ENCODE measurements at places on chromosomes 3 and 15.

DNA sequence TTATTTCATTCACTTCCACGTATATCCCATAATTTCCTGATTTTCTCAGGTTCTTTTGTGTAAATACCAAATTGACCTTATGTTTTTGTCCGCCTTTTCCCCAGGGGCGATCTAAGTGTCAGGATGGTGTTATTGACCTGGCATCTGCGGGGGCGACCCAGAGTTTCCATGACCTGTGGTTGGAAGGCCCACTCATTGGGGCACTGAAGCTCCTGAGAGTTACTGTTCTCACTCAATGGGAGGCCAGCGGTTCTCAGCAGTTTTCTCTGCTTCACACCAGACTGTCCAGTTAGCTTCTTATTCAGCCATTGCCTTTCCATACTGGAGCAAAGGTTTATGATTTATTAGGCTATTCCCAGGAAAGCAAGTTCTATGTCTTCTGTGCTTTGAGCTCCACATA lies 53.3 kb downstream of the B3GALNT1 start:
- no peak for DNase-seq

GRCh38 chr15:98717942-98718341 lies 69.6 kb downstream of the IGF1R start:
- DNase-seq: no peak

DNA sequence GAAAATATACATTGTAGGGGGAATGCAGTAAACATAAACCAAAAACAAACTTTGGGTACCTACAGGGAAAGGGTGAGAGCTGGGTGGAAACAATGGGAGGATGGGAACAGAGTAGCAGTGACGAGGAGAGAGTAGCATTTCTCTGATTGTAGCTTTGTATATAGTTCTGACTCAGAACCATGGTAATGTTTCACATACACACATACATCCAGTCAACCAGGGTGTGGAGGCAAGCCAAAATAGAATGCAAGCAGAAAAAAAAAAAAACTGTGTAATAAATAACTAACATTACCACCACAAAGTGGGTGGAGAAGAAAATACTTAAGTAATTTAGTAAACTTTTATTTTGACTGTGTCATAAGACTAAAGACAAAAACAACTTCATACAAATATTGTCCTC lies 27.2 kb downstream of the BCL2A1 start:
- DNase-seq: peak; percentile 23

GRCh38 chr15:81155375-81156218 lies 21.5 kb downstream of the CFAP161 start:
- peak; percentile 22 for DNase-seq

DNA sequence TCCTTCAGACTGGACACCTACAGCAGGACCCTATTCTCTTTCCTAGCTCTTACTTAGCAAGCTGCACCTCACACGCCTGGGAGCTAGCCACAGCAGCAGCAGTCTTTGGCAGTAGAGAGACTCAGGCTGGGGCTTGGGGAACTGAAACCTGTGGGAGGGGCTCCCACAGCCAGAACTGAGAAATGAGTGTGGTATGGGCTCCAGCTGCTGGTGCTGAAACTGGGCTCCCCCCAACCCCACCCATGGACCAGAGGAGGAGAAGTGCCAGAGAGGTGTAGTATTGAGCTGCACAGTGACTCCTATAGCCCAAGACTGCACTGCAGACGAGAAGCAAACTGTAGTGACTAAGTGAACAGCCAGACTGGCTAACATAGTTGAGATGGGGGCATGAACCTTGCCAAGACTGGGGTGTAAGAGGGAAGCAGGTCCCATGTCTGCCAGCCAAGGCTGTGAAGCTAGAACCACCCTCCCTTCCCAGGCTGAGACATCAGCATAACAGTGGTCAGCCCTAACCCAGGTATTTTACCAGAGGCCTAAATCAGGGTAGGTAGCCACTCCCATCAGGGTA lies 62.5 kb downstream of the MYO5A start:
- no peak for DNase-seq

GRCh38 chr3:48679411-48680391 lies 6.0 kb downstream of the NCKIPSD start:
- no peak for DNase-seq

- no peak for DNase-seq
These were observed 6.2 kb downstream of the CORO2B start for GRCh38 chr15:68584756-68585573.

DNA sequence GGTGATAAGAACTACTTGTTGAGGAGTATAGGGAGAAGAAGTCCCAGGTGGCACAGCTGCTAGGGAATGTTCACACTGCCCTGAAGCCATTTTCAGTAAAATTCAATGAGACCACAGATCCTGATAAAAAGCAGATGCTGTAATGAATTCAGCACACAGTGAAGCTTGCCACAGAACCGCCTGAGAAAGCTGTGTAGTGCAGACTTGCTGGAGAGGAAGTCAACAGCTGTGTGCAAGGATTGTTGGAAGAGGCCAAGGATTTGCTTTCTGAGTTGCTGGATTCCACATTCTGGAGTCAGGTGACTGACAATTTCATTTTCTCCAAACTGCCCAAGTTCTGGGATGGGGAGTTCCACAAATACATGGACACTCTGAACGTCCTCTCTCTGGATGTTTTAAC lies 70.9 kb downstream of the ANP32A start:
- no peak for DNase-seq

DNA sequence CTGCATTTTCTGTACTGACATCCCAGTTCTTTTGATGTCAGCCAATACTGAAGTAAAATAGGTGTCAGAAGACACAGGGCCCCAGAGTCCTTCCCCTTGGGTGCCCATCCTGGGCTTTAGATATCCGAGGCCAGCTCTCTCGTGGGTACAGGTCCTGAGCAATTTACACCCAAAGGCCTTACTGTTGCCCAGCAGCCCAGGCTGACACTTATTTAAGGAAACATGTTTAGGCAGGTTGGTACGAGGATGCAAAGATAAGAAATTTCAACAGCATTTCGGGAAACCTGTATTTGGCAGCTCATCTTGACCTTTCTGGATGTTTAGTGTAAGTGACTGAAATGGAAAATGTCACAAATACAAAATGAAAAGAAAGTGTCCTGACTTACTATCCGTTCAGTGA lies 130.0 kb upstream of the IL12A start:
- no peak for DNase-seq

- no peak for DNase-seq
These were observed 7.5 kb upstream of the FAN1 start for GRCh38 chr15:30896211-30896606.

GRCh38 chr3:128497305-128498126 lies 4.5 kb upstream of the GATA2 start:
- DNase-seq: no peak

DNA sequence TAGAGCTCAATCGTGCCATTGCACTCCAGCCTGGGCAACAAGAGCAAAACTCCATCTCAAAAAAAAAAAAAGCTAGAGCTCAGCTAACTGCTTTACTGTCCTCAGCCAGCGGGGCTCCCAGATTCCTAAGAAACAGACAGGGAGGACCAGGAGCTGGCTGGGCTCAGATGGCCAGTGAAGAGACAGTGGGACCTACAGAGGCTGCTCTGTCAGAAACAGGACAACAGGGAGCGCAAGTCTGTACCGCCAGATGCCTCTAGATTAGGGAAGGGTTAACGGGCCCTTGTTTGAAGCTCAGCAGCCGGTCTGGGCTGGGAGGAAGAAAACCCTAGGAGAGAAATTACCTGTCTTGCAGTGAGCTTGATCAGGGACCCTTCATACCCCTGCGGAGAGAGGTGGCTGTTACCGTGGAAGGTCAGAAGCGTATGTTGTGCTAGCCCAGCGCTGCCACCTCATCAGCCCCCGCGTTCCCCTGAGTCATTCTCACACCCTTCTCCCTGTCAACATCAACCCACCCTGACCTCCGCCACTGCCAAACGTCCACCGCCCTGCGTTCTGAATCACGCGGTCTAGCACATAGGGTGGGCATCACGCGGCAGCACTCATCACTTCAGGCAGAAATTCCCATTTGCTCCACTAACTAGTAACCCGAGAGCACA lies 25.3 kb downstream of the RBPMS2 start:
- DNase-seq: peak; percentile 54

DNA sequence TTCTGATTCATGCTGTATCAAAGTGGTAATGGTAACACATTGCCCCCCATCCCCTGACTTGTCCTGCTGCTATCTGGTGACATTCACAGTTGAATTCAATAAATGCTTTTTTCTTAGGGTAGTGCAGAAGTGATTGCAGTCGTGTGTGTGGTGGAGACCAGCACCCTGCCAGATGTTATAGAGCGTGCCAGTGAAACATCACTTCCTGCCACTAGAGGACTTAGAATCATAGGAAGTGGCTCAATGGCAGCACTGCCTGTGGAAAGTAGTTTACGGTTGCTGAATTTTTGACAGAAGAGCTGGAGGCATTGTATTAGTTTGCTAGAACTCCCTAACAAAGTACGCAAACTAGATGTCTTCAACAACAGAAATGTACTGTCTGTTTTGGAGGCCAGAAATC lies 37.4 kb upstream of the P2RY12 start:
- DNase-seq: no peak

DNA sequence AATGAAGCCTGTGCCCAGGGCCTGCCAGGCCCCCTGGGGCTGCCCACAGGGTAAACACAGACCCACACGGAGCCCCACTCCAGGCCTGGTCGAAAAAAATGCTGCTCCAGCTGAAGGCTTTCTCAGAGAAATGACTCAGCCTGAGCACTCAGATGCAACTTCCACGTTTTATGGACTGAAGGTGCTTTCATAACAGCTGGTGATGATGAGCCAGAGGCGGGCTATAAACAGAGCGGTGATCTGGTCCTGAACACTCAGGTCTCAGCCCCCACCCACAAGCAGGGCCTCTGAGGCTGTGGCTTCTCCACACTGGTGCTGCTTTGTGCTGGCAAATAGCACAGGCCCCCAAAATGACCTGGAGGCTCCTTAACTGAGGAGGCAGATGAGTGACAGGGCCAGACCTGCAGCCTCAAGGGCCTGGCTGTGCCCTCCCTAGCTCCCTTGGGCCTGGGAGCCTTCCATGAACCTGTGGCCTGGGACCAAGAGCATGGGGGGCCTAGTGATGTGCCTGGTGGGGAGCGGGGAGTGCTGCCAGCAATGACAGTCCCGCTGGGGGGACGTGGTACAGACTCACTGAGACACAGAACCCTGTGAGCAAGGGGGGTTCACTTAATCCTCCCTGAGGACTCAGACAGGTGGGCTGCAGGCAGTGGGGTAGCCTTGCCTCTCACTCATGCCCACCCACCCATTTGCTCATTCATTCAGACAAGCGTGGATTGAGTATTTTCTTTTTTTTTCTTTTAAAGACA lies 23.0 kb upstream of the FURIN start:
- peak; percentile 82 for DNase-seq

DNA sequence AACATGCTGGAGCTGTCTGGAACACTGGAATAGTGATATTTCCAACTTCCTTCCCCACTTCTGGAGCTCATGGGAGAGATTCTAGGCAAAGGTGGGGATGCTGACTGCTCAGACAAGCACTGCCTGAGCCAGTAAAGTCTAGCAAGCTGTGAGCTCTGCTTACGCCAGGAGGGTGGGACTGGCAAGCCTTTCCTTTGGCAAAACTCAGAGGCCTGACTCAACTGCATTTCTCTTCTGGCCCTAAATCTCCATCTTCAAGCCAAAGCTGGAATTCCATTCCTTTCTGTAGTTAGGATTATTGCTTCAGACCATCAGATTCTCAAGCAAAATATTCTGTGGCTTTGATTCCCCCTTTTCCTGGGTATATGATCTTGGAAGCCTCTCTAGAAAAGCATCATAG lies 20.3 kb upstream of the EPB42 start:
- peak; percentile 90 for DNase-seq

- DNase-seq: no peak
These were observed 45.8 kb upstream of the PCSK6 start for GRCh38 chr15:101535170-101535902.

DNA sequence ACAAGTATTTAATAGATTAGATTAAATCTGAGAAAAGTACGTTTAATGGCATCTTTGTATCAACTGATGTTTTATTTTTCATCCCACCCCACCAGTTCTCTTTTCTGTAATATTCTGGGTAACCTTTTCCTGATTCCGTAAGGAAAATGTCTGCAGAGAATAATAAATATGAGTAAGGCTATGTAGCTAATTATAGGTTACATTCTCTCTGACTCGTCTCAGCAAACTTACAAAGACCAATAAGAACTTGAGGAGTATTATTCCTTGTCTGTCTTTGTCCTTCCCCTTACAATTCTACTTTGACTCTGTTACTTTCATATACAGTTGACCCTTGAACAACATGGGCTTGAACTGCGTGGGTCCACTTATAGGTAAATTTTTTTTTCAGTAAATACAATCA lies 12.1 kb downstream of the SNAP23 start:
- no peak for DNase-seq

DNA sequence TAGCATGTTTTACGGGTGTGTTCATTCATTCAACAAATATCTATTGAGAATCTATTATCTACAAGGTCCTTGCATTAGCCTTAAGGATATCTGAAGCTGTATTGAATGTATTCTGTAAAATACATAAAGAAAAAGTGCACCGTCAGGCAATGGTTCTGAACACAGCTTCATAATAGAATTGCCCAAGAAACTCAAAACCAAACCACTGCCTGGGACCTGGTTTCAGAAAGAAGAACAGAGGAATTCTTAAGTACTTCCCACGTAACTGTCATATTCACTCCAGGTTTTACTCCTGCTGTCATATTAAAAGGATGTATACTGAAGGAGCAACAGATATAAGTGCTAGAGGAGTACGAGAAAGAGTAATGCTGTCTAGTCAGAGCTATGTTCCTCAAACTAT lies 115.9 kb downstream of the FGF12 start:
- no peak for DNase-seq

GRCh38 chr3:16820485-16820884 lies 64.3 kb upstream of the PLCL2 start:
- no peak for DNase-seq
